IPS DF 6.9 (cell line): ENCODE measurements at places on chromosomes 5 and 9.

DNA sequence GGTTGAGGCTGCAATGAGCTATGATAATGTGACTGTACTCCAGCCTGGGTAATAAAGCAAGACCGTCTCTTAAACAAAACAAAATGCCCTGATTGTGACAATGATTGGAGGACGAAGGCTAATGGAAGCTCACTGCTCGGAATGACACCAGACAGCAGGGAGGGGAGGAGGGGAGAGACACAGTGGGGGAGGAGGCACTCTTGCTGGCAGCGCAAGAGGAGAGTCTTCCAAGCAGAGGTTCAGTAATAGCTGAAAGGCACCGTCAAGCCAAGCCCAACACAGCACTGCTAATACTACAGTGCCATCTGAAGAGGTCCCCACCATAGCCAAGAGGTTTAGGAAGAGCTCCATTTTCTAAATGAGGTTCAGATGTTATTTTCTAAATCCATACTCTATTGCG lies 102.3 kb downstream of the GLDC start:
- H3K27ac ChIP-seq: no peak overlapping the region
- H3K36me3 ChIP-seq: peaks cover 3% of the 10 kb centered on the region; the same call in 1 of the 2 replicates
- no peak overlapping the region for H3K4me3 ChIP-seq
- no peaks in the 10 kb centered on the region for H3K27me3 ChIP-seq
- H3K4me1 ChIP-seq: no peaks in the 10 kb centered on the region

DNA sequence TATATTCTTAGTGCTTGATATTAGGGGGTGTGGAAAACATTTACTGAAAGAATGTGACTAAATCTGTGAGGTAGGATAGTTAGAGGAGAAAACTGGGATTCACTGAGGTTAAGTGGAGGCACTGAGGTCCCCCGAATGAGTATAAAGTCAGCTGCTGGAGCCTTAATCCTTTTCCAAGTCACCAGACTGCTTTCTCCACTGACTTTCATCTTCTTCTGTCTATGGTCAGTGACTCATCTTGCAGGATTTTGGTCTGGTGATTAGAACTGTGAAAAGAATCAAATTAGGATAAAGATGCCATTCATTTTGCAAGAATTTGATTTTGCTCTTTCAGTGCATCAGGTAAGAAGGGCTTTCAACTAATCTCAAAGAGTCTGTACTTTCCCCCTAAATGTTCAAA lies 89.3 kb upstream of the ALDH1A1 start:
- H3K27me3 ChIP-seq: no peaks in the 10 kb centered on the region
- H3K4me3 ChIP-seq: no peak overlapping the region
- H3K4me1 ChIP-seq: no peaks in the 10 kb centered on the region
- no peak overlapping the region for H3K27ac ChIP-seq
- no peaks in the 10 kb centered on the region for H3K36me3 ChIP-seq
- DNase-seq: no peak

DNA sequence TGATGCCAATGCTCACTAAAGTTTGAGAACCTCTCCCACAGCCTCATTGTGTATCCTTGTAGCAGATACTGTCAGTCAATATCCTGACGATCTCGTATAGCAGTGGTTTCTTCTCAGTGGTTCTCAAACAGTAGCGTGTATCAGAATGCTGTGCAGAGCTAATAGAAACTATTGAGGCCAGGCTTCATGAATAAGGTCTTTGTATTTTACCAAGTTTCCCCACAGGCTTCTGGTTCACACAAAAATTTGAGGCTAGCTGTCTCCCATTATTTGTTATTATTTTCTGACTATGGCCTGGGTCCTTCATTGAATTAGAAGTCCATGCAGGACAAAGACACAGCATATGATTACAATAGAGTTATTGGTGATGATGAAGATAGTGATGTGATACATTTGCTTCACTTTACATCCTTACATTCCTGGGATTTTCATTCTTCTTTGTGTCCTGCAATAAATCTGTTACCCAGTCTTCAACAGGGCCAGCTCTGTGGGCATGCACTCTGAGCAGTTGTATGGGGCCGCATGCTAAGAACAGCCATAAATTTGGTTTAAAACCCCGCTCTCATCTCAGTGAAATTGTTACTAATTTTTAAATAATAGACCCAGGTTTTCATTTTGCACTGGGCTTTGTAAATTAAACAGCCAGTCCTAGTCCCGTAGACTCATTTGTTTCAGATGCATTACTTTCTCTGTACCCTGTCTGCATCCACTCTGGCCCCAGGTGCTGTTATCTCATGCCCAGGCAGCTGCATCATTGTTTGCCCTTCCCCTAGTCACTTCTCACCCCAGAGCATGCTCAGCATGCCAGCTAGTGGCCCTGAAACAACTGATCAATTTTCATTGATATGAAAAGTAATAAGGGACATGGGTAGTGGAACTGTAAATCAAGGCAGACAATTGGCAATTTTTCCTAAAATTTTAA lies 199.9 kb upstream of the PIK3R1 start:
- no peak overlapping the region for H3K4me3 ChIP-seq
- no peaks in the 10 kb centered on the region for H3K36me3 ChIP-seq
- H3K27ac ChIP-seq: no peak overlapping the region
- DNase-seq: no peak
- H3K4me1 ChIP-seq: no peaks in the 10 kb centered on the region

- no peak overlapping the region for H3K27ac ChIP-seq
- no peak for DNase-seq
- H3K4me1 ChIP-seq: peaks cover 4% of the 10 kb centered on the region; the same call in 1 of the 2 replicates
- no peaks in the 10 kb centered on the region for H3K36me3 ChIP-seq
Observed at GRCh38 chr5:66814146-66814991, 218.2 kb downstream of the MAST4 start.

DNA sequence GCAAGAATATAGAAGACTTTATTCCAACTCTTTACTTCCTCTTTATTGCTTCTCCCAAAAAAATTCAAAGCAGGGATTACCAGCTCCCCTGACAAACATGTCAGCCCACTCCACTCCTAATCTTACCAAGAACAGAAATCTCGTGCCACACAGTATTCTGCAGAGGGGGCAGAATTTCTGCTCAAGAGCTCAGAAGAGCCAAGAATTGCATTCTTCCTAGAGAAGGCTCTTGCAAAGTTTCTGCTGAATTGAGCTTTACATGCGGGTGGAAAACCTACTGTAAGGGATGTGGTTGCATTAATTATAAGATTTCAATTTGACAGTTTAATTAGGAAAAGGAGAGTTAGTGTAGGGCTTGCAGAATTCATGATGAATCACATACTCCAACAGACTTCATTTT lies 428.5 kb downstream of the CETN3 start:
- H3K36me3 ChIP-seq: no peaks in the 10 kb centered on the region
- H3K4me3 ChIP-seq: no peak overlapping the region
- H3K4me1 ChIP-seq: no peaks in the 10 kb centered on the region
- no peak overlapping the region for H3K27ac ChIP-seq

- 0 out of 2 replicates have a peak, but pooled peaks cover 1% of the 10 kb centered on the region for H3K4me1 ChIP-seq
- H3K27ac ChIP-seq: no peak overlapping the region
- H3K27me3 ChIP-seq: no peaks in the 10 kb centered on the region
Observed at GRCh38 chr5:163502521-163502920, 2.9 kb upstream of the MAT2B start.

DNA sequence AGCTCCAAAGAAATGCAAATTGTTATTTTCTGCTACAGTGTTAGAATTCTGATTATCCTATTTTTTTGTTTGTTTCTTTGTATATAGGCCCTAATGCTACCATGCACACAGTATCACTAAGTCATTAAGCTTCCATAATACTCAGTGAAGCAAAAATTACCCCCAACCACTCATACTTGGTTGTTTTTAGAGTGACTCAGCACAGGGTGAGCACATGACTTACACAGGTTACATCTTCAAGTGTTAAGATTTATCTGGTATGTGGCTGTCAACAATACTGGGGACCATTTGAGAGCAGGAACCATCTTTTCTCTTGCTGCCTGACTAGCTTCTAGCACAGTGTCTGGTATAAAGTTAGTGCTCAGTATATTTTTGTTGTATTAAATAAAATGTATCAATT lies 255.8 kb upstream of the SLC24A2 start:
- H3K4me3 ChIP-seq: no peak overlapping the region
- no peaks in the 10 kb centered on the region for H3K4me1 ChIP-seq
- H3K27ac ChIP-seq: no peak overlapping the region
- no peaks in the 10 kb centered on the region for H3K27me3 ChIP-seq
- no peak for DNase-seq
